Lower leg skin (tissue), 4 donors: ENCODE measurements at places on chromosomes 6 and 20.
A peak's percentile ranks its signal among the peaks of the same experiment; 100 is the strongest.

DNA sequence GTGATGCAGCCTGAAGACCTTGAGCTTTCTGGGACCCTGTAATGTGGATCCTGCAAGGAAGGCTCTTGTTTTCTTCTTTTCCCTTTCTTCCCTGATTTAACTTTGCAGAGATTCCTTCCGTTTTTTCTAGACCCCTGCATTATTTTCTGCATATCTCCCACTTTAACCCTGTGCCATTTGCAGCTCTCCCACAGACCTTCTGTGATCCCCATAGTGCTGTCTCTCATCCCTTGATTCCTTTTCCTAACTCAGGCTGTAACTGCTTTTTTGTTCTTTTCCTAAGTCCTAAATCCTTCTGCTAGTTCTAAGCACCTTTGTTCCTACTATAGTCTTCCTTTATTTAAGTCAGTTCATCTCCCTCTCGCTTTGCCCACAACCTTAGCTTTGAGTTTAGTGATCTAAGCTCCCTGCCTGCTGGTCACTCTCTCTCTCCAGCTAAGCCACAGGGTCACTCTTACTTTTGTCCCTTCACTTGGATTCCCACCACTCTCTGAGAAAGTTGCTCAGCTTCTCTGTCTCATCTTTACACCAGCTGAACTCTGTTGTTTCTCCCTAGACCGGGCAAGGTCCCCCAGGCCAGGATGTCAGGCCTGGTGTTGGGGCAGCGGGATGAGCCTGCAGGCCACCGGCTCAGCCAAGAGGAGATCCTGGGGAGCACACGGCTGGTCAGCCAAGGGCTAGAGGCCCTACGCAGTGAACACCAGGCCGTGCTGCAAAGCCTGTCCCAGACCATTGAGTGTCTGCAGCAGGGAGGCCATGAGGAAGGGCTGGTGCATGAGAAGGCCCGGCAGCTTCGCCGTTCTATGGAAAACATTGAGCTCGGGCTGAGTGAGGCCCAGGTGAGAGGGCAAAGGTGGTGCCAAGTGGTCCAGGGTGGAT, 1.6 kb downstream of the KLC4 start:
- DNase-seq: no peak

DNA sequence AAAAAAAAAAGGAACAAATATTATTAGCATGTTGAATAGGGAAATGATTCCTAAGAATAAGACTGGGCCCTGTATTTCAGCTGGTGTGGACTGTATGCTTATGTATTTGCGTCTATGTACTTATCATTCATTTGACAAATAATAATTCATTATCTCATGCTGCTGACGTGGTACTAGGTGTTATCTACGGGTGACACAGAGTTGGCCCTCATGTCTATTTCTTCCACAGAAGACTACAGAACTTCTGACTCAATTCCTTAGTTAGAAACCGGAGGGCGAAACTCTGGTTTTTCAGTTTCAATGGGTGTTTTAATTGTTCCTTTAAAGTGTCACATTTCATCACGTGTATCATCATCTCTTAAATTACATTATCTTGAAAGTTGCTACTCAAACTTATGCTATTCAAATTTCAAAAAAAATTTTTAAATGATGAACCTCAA, 305.9 kb downstream of the CLIC5 start:
- no peak for DNase-seq

GRCh38 chr6:20566109-20566508, 31.9 kb downstream of the CDKAL1 start:
- DNase-seq: no peak

- no peak for DNase-seq
Measured at GRCh38 chr6:88135578-88136114, 30.5 kb downstream of the CNR1 start.

DNA sequence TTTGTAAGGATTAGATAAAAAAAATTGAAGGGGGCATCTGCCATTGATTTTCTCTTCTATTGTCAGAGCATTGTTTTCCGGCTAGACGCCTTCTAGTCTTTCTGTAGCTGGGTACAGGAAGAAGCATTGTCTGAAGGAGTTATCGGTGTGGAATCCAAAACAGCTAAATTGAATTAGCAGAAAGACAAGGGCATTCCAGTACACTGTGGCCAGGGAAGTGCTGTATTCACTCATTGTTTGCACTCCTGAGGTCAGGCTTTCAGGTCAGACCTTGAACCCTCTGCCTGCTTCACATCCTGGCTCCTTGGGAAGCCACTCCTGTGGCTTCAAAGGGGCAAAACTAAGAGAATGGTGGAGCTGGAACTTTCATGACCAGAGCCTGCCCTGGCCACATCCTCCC, 81.1 kb upstream of the SNAP25 start:
- no peak for DNase-seq

GRCh38 chr20:2914160-2914559, 40.9 kb downstream of the PTPRA start:
- no peak for DNase-seq

- no peak for DNase-seq
Measured at GRCh38 chr6:142700032-142700431, 244.9 kb downstream of the HIVEP2 start.

- no peak for DNase-seq
Measured at GRCh38 chr6:83463886-83464285, 33.0 kb upstream of the ME1 start.

- DNase-seq: no peak
Measured at GRCh38 chr6:112311950-112312547, 35.1 kb upstream of the RFPL4B start.

DNA sequence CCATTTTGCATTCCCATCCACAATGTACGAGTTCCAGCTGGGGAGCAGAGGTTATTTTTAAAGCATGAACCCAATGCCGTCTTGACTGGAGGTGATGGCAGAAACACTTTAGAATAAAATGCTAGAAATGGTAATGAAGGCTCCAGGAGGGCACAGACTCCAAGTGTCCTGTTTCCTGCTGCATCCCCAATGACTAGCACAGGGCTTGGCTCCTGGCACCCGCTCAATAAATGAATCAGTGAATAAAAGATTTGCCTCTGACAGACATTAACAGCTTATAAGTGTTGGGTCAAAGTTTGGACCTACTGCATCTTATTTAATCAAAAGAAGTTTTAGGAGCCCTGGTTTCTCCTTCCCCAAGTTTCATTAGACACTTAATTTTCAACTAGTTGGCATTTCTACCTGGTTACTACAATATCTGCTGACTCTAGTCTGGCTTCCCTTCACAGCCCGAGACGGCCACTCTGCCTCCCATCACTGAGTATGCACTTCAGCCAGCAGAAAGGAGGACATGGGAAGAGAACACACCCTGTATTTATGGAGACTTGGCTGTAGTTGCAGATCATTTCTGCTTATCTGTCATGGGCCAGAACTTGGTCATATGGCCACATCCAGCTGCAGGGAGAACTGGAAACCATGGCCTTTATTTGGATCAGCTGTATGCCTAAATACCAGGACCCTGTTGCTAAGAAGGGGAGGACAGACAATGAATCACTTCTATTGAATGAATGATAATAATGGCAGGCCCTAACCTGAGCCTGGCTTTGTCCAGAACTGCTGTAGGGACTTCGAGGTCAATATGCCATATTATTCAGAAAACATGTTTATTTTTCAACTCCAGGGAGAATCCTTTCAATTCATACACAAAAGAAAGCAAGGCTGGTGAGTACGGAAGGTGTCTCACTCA, 63.1 kb downstream of the TTI1 start:
- no peak for DNase-seq

DNA sequence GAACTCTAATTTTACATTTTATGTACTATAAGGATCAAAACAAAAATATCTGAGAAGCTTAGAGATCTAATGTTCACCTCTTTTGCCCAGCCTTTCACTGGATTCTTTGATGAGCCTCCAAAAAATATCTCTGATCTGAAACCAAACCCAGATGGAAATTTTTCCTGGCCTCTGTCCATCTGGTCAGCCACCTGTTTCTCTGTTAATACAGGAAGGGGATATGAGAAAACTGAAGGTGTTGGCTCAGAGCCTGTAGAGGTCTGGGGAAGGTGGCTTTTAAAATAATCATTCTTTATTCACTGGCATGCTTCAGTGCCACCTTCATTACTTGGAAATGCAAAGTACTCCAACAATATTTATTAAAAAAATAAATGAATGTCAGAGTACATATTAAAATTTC, 8.5 kb upstream of the MCM3 start:
- no peak for DNase-seq

GRCh38 chr6:90397929-90398674, 101.5 kb upstream of the BACH2 start:
- no peak for DNase-seq

DNA sequence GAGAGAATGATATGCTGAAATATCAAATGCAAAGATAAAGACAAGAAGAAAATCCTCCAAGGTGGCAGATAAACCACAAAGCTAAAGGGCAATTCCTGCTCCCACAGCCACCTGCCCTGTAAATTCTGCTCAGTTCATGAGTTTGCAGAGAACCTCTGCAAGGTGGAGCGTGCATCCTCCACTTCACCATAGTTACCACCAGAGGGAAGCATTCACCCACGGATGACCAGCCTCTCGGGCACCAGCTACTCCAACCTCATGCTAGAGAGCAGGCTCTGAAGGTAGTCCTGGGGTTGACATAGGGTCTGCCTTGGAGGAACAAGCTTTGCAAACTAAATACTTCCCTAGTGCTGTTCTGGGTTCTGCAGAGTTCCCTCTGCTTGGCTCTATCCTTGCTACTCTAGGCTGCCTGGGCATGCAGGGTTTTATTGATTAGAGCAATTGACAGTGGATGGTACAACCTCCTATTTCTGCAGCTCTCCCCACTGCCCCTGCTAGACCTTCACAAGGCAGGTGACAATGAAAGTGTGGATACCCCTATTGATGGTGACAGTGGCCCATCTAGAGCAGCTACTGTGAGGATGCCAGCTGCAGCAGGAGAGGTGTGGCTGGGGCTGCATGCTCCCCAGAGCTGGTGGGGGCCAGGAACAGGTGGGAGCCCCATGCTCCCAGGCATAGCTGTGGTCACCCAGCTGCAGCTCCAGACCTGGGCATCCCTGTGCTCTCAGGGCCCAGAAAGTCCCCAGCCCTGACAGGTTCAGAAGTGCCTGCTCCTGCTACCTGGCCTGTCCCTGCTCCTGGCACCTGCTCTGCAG, 51.1 kb downstream of the GGTLC1 start:
- no peak for DNase-seq

GRCh38 chr20:58711266-58712051, 18.9 kb downstream of the NPEPL1 start:
- DNase-seq: peak; percentile 9

GRCh38 chr6:40642190-40642589, 55.0 kb upstream of the LRFN2 start:
- no peak for DNase-seq

- no peak for DNase-seq
Measured at GRCh38 chr6:140811642-140812041, 1321.1 kb upstream of the GJE1 start.

DNA sequence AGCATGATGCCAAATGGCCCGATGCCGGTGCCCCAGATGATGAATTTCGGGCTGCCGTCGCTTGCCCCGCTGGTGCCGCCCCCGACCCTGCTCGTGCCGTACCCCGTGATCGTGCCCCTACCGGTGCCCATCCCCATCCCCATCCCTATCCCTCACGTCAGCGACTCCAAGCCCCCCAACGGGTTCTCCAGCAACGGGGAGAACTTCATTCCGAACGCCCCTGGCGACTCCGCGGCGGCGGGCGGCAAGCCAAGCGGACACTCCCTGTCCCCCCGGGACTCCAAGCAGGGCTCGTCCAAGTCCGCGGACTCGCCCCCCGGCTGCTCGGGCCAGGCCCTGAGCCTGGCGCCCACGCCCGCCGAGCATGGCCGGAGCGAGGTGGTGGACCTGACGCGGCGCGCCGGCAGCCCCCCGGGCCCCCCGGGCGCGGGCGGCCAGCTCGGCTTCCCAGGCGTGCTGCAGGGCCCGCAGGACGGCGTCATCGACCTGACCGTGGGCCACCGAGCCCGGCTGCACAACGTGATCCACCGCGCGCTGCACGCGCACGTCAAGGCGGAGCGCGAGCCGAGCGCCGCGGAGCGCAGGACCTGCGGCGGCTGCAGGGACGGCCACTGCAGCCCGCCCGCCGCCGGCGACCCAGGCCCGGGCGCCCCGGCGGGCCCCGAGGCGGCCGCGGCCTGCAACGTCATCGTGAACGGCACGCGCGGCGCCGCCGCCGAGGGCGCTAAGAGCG, 144.6 kb downstream of the SOBP start:
- DNase-seq: no peak

- DNase-seq: peak; percentile 68
Measured at GRCh38 chr20:23441850-23442313, 2.4 kb downstream of the CSTL1 start.

DNA sequence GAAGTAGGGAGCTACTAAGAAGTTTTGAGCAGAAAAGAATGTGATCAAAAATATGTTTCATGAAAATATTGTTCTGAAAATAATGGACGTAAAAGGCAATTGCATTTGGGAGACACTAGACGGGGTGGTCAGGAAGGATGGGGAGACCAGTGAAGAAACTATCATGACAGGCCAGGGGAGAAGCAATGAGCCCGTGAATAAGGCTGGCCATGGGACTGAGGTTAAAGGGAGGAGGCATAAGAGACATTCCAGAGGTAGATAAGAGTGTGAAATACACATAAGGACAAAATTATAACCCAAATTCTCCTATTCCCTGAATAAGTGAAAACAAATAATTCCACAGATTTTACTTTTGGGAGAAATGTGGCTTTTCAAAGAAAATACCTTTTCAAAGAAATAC, 51.7 kb downstream of the MARCKS start:
- DNase-seq: no peak

GRCh38 chr6:79670789-79671188, 39.7 kb downstream of the SH3BGRL2 start:
- DNase-seq: no peak

DNA sequence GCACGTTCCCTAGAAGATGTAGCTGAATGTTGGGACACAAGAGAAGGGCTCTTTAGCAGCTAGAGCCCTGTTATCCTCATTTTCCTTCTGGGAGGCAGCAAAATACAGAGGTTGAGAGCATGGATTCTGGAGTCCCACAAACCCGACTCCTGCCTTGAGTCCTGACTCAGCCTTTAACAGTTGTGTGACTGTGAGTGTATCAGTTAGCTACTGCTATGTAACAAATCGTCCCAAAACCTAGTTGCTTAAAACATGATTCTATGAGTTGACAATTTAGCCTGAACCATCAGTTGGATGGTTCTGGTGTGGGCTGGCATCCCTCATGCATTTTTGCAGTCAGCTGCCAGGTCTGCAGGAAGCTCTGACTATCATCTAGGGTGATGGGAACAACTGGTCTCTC, 54.6 kb downstream of the RBM38 start:
- no peak for DNase-seq

DNA sequence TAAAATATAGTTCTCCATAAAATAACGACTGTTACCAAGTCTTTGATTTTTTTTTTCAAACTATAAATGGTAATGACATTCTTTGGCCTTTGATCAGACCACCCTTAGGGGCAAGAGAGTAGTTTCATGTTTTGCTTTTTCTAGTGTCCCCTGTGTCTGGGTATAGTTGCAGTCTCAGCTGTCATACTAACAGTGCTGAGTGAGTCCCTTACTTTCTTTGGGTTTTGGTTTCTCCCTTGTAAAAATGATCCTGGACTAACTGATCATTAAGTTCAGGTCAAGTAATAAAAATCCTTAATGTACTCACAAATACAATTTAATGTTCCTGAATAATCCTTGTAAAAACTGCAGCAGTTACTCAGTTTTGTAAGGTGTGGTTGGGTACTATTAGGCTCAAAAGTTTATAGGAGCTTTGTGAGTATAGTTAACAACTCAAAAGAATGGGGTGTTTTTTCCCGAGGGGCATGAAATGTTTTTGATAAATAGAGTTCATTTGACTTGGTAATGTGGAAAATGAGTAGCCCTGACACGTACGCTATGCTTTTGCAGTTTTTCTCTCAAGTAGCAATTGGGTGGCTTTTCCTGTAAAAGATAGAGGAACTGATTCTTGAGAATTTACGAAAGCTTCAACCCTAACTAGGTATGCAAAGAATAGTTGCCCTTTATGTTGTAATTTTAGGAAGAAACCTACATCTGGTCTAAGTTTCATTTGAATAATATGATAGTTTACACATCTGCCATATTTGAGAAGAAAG, 6.2 kb downstream of the PTPN1 start:
- DNase-seq: no peak
